NCI-H1105 treated with DMSO at 0.1 percent for 48 hours (cell line): ENCODE measurements at places on chromosomes 7 and 10.
A peak's percentile ranks its signal among the peaks of the same experiment; 100 is the strongest.

GRCh38 chr7:66110856-66111255 is 3.8 kb upstream of the CRCP start:
- DNase-seq: no peak

DNA sequence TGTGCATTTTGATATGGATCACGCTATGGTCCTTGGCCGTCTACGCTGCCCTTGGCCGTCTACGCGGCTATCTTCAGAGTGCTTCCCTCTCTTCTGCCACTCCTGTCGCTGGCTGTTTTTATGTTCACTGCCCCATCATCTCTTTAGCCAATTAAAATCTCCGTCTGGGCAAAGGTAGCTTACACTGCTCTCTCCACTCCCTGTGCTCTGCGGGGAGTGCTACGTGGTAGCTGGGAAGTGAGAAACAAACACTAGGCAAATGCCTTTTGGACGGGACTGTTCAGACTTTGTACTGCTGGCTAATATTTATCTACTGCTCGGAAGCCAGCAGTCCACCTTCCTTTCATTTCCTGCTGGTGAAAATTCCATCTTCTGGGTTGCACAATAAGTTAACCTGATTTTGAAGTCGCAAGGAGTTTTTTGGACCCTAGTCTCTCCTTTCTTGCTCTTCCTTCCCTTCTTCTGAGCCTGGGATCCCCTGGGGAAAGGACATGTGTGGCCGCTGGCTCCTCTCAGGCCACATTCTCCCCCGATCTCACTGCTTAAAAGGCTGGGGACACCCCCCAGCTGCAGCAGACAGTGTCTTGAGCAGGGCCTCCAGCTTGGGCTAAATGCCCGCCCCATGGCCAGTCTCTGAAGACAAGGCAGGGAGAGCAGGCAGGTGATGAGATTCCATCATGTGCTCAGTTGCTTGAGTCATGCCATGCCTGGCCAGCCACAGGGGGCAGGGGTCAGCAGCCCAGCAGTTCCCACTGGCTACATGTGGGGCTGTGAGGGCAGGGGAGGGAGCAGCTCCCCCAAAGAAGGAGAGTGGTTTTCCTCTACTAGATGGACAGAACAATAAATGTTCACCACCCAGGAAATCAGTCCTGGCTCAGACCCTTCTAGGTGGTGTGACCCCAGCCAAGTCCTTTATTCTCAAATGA is 25.5 kb upstream of the RBM33 start:
- no peak for DNase-seq

GRCh38 chr7:148963583-148964482 is 64.5 kb downstream of the PDIA4 start:
- peak; percentile 19 for DNase-seq

DNA sequence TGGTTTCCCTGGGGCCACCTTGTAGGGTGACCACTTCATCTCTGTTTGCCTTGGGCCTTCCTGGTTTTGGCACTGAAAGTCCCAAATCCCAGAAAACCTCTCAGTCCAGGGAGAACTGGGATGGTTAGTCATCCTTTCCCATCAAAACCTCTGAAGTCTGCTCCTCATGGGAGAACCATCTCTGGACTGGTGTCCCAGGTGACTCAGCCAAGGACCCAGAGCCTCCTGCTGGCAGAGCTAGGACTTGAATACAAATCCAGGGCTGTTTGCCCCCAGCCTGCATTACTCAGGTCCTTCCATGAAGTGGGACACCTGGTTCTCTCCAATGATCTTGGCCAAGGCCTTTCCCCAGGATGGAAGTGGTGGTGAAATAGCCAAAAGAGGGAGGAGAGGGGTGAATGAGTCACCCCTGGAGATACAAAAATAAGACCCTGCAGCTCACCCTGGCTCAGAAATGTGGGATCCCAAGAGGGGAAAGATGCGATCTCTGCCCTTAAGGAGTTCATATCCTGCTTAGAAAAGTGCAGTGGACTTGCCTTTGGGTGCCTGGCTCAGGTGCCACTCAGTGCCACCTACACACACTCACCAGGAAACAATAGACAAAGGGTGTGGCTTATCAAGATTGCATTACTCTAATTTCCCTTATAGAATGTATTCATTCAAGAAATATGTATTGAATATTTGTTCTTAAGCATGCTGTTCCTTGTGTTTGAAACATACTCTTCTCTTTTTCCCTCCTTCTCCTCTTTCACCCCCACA is 22.0 kb downstream of the ADRA2A start:
- no peak for DNase-seq

GRCh38 chr7:152336754-152337368 is 98.9 kb downstream of the KMT2C start:
- peak; percentile 46 for DNase-seq
